Hematopoietic multipotent progenitor cell (in vitro differentiated cells): ENCODE measurements at places on chromosomes 6 and 20.

- no peak for DNase-seq
These were observed 68.7 kb downstream of the GRM1 start for GRCh38 chr6:146097586-146097985.

GRCh38 chr6:142735204-142735603 lies 209.8 kb downstream of the HIVEP2 start:
- no peak for DNase-seq

GRCh38 chr20:46394872-46395760 lies 11.3 kb downstream of the ELMO2 start:
- DNase-seq = no peak

DNA sequence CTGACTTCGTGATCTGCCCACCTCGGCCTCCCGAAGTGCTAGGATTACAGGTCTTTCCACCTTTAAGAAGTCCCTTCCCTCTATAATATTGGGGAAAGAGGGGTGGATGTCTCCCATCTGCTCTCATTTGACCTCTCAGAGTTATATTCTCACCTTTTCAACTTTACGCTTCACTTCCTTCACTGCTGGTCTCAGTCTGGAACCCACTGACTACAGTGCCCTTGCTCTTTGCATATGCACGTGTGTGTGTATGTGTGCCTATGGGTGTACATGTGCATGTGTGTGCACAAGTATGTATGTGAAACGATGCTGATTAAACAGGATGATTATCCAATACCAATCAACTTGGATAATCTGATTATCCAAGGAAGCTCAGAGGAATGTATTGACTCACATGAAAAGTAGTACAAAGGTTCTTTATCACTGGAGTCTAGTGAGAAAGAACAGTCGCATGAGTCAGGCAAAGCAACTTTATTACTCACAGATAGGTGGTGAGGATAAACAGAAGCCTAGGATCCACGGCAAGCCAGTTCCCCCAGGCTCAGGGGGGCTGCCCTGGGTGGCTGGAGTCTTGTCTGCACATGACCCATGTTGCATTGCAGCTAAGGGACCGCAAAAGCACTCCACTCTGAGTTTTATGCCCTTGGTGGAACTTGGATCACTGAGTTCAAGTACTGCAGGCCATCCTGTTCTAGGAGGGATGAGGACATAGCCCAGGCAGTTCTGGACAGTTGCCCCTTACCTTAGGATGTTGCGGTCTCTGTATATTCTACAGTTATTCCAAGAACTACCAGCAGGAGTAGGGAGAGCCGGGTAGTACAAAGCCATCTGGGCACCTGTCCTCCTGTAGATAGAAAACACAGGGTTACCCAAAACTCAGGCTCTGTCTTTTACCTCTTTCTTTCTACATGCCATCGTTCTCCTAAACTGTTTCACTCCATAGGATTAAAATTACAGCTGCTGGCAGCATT lies 50.9 kb downstream of the SNRNP48 start:
- DNase-seq = no peak

GRCh38 chr6:22512686-22513427 lies 56.5 kb upstream of the HDGFL1 start:
- no peak for DNase-seq

GRCh38 chr6:4924661-4925271 lies 79.1 kb downstream of the RPP40 start:
- DNase-seq = peak; percentile 47

- no peak for DNase-seq
These were observed 14.3 kb downstream of the ID4 start for GRCh38 chr6:19851241-19852089.

GRCh38 chr6:142367501-142368018 lies 65.8 kb downstream of the ADGRG6 start:
- no peak for DNase-seq

DNA sequence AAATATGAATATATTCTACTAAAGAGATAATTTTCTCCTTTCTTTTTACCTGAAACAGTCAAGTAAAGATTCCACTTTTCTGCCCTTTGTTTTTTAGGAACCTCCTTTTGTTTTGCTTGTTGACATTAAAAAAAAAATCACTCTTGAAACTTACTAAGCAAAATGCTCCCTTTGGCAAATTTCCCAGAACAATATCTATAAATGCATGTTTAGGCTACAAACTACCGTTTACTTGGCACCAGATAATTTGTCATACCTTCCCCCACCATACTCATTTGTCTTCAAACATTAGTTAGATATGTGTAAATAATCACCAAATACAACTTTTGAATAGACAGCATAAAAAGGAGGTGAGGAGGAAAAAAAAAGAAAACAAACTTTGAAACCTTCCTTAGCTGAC lies 604.7 kb downstream of the RFPL4B start:
- DNase-seq = no peak

- DNase-seq = peak; percentile 25
These were observed 38.9 kb downstream of the FBXO9 start for GRCh38 chr6:53103993-53104675.

DNA sequence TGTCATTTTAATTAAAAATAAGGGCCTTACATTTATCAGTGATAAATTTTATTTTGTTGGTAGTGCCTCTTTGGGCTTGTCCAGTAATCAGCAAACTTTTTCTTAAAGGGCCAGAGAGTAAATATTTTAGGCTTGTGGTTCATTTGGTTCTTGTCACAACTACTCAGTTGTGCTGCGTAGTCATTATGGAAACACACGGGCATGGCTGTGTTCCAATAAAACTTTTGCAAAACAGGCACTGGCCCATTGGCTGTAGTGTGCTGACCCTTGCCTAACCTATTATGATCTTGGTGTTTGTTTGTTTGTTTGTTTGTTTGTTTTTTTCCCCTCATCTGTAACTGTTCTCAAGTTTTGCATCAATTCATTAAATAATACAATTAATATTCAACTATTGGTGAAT lies 19.4 kb downstream of the TBPL1 start:
- no peak for DNase-seq

DNA sequence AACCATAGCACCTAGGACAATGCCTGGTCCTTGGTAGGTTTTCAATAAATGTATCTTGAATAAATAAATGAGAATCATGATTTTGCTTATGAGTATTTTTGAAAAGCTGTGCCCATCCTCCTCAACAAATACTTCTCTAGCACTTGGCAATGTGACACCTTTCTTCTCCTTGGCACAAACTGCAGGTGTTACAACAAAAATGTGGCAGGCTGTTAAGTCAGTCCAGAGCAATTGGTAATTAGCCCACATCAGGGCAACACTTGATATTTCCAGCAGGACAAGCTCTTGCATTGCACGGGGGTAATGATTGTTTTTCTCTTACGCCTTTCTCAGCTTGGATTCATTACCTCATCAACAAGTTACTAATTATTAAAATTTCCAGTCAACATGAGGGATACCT lies 31.6 kb upstream of the SNX9 start:
- DNase-seq = no peak

DNA sequence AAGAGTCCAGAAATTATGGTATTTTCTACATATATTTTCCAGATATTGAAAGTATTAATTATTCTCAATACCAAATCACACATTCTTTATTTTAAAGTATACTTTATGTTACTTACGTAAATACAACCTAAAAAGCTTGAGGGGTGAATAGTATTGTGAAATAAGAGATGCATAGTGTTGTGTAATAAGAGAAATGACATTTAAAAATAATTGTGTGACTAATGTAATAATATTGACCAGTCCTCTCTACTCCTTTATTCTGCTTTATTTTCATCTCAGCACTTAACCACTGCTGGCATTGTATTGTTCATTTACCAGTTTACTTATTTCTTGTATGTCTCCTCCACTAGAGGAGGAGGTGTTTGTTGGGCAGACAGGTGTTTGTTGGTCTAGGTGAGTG lies 135.6 kb downstream of the EYA4 start:
- no peak for DNase-seq

DNA sequence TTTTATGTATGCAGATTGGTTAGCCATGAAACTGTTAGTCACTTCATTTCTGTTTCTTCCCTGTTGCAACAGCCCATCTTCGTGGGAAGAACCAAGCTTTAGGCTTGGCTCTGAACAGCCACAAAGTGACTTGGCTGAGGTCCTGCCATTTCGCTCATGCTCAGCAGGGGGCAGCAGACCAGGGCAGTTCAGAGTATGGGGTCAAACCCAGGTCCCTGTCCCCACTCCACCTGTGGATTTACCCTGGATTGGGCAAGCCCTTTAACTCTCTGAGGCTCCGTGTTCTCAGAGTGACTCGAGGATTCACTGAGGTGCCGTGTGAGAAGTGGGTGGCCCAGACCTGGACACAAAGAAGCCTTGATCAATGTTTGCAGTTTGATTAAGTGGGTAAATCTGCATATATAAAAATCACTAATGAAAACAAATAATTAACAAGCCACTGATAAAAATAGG lies 19.8 kb upstream of the MAP1LC3A start:
- DNase-seq = peak; percentile 58

GRCh38 chr6:18269253-18269652 lies 4.9 kb upstream of the DEK start:
- peak; percentile 71 for DNase-seq

DNA sequence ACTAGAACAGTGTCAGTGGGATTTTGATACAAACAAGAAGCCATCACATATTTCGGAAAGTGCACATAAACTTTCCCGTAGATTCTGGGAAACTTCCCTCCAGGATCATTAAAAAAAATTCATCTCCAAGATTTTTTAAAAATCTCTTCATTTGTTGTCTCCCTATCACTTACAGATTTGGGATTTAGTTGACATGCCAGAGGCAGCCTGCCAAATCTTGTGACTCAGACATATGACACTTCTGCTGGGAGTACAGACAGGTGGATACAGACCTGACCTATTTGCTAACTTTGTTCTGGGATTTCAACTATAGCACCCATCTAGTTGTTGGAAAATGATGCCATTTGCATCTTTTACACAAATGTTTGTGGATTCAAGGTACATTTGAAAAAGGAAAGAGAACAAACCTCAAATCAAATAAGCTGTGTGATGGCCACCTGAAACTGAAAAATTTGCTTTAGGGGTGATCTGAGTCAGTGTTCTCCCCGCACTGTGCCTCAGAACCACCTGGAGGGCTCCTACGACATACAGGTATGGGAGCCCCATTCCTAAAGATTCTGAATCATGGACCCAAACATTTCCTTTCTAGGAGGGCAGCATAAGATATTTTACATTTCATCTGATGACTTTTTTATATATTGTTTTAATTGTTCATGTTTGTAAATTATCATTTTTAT lies 21.9 kb upstream of the CD2AP start:
- no peak for DNase-seq

DNA sequence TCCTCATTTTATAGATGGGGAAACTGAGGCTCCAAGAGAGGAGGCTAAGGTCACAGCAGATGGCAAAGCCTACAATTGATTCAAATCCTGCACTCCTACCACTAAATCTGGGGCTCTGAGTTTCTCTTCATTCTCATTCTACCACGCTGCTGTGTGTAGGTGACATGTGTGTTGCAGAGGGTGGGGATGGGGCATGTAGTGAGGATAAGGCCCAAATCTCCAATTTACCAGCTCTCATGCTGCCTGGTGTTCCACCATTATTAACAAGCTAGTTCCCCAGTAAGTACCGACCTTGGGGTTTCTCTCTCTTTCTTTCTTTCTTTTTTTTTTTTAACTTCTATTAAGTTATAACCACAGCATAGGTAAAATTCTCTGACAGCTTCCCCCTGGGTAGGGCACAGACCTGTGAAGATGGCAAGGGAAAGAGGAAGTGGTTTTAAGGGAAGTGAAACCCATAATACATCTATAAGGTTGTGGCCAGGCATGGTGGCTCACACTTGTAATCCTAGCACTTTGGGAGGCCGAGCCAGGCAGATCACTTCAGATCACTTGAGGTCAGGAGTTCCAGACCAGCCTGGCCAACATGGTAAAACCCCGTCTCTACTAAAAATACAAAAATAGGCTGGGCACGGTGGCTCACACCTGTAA lies 13.0 kb upstream of the MATN4 start:
- DNase-seq = no peak

DNA sequence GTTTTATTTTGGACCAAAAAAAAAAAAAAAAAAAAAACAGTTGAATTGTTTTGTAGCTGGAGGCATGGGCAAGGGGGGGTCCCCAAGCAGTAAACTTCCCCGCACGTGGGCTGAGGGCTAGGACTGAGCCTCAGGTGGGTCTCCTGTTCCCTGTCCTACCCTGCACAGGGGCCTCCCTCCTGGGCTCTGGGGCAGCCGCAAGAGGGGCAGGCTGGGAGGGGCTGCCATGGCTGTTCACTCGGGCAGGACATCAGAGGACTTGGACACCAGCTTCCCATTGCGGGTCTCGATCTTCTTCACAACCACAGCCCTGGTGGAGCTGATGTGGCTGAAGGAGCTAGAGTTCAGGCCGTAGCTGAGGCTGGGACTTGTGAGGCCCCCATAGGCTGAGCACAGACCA lies 21.1 kb downstream of the SGK1 start:
- DNase-seq = no peak

DNA sequence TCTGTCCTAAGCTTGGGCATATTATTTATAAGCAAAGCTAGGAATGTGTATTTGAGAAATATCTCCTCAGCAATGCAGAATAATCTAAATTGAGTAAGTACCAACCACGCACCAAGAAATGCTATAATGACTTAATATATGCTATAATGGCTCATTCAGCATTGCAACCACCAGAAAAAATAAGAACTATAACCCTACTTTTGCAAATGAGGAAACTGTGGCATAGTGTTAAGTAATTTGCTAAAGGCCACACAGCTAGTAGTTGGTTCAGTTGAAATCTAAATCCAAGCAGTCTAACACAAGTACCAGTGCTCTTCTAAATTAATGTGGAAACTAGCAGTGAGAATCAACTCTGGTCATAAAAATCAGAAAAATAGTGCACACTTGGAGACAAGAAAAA lies 35.7 kb downstream of the HBS1L start:
- no peak for DNase-seq

DNA sequence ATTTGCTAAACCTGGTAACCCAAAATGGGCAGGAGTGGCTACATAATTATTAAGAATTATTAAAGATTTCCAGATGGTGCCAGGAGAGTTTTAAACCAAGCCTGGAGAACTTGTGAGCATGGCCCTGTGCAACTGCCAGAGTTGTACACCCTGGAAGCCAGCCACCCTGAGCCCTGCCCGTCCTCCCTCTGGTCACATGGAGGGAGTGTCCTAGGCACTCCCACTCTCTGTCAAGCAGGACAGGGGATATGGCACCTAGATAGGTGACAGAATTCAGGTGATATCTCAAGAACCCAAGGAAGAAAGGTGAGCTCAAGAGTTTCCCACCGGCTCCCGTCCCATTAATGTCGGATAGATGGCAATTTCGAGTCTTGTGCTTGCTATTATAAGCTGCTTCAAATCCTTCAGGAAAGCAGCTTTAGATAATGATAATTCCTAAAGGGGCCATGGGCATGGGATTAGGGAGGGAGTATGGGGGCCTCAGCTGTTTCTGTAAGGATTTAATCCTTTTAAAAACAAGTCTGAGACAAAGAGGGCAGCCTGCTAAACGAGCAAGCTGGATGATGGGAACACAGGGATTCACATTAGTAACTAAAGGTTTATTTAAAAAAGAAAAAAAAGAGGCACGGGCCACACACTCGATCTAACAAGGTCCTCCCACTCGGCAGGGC lies 169.1 kb downstream of the BMP7 start:
- DNase-seq = no peak
